Naive thymus-derived CD4-positive, alpha-beta T cell (primary cell): ENCODE measurements at places on chromosomes 1 and 21.

GRCh38 chr1:31932491-31933316, 5.5 kb downstream of the PTP4A2 start:
- DNase-seq: no peak

DNA sequence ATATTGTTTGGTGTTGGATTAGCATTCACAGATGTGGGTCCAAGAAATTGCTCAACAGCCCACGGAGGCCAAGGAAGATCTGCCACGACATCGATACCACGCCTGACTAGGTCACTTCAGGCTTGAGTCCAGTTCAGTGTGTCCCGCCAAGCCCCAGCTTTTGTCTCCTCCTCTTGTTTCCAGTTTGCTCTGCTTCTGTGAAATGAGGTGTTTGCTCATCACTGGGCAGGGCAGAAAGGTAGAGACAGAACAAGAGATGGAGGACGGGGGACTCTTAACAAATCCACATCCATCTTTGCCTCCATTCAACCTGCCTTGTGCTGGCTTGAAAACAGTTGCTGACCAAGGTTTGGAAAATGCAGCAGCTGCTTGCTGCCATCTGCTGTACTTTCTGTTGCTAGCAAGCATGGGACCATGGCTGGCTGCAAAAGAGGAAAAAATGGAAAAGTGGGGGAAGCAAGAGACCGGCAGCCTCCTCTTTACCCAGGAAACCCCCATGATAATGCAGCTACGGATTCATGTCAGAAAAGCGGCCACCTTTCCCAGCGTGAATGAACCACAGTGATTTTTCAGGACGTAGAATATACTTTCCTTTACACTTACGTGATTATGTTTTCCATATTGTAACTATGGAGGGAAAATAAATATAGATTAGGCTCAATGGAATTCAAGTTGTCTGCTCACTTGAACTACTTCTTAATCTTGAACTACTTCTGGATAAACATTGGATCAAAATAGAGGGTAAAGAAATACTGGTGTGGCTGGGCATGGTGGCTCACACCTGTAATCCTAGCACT, 80.2 kb upstream of the GREM2 start:
- DNase-seq: no peak

- DNase-seq: no peak
Measured at GRCh38 chr1:30725450-30726095, 2.2 kb upstream of the MATN1 start.

GRCh38 chr21:45306832-45307571, 19.3 kb upstream of the POFUT2 start:
- DNase-seq: no peak

DNA sequence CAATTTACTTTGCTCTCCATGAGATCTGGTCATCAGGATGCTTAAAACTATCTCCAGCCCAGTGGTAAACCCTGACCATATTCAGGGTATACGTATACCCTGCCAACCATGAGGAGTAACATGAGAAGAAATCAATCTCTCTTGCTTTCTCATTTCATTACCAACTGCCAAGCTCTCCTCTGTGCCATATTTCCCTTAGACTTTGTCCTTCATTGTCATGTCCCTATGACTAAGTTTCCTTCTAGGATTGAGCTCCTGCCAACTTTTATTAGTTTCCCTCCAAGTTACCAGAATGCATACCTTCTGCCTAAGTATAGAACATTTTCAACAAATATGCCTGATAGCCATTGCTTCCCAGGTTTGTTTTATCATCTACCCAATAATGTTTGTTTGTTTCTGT, 1113.9 kb upstream of the B3GALT2 start:
- no peak for DNase-seq

- DNase-seq: no peak
Measured at GRCh38 chr1:61047061-61047460, 35.3 kb upstream of the NFIA start.

DNA sequence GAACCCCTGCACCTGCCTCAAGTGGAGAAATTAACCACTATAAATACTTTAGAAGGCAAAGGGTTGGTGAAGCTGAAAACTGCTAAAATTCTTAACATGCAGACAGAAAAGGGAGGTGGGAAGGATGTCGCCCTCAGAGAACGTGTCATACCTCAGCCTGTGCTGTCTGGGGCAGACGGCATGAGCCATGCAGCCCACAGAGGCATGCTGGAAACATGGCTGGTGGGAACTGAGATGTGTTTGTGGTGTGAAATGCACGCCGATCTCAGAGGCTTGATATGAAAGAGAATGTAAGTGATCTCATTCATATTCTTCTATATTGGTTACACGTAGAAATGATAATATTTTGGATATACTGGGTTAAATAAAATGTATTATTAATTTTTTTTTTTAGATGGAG, 16.3 kb downstream of the AGPAT3 start:
- DNase-seq: no peak

GRCh38 chr1:66947267-66947666, 22.5 kb downstream of the MIER1 start:
- DNase-seq: no peak

DNA sequence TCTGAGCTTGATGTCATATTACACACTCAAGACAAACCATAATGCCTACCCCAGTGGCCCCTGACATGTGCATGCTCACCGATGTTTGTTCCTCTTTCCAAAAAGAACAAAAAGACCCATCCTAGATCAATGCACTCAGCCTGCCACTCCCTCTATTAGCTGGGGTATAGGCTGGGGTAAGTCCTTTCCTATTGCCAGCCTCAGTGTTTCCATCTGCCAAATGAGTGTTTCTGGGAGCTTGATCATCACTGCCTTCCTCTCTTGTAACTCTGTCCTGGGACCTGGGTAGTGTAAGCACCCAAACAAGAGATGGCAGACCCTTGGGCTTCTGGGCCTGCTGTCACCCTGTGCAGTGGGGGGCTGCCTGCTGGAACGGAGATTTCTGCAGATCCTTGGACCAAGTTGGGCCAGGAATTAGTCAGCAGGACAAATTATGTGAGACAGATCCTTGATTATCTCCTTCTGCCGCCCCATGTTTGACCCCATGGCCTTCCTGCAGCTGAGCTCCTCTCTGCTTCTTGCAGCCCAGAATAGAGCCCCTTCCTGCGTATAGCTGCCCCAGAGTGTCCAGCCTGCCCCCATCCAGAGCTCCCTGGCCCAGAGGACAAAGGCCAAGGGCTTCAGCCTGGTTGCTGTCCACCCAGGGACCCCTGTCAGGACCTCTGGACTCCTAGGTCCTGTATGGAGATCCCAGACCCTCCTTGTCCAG, 31.5 kb upstream of the LRP8 start:
- no peak for DNase-seq

GRCh38 chr1:17998889-17999288, 108.7 kb upstream of the IGSF21 start:
- no peak for DNase-seq

GRCh38 chr1:219298571-219299148, 125.0 kb downstream of the LYPLAL1 start:
- DNase-seq: no peak

DNA sequence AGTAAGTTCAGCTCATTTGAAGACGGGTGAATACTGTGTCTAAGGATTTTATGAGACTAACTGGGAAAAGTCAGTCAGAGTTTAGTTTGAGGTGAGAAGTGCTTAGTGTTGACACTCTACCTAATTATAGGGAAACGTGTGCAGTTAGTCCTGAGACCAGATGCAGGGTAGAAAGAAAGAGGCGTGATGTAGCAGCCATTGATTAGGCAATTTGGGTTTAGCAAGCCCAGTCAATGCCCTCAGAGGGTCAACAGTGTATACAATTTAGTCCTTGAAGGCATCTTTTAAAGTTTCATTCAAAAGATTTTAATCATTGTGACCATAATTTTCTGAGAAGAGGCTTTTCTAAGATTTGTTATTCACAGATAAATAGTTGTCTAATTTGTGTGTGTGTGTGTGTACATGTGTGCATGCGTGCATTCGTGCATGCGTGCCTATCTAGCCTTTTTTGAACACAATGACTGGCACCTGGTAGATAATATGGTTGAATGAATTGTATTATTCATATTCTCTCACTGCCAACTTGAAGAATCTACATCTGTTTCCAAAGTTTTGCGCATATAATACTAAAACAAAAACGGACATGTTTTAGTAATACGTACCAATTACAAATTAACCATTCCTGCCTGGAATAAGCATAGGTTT, 332.9 kb downstream of the SRGAP2C start:
- DNase-seq: no peak

- no peak for DNase-seq
Measured at GRCh38 chr1:154176337-154176736, 15.6 kb downstream of the TPM3 start.

GRCh38 chr21:42463861-42464515, 32.0 kb downstream of the RSPH1 start:
- peak; percentile 71 for DNase-seq

GRCh38 chr21:37671381-37671780, 244.9 kb downstream of the KCNJ6 start:
- no peak for DNase-seq

DNA sequence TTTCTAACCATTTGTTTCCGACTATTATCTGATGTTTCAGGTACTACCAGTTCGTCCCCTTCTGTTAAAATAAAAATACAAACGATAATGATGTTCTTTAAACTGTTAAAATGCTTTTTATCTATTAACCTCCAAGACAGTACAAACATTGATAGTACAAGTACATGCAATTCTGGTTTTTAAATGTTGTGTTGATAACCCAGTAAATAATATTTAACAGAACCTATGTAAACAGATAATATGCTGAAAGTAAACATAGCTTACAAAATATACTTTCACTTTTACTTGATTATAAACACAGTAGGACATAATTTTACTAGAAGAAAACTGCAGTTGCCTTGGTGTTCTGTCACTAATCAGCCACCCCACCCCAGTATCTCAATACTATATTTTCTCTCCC, 76.9 kb downstream of the COQ8A start:
- DNase-seq: no peak

DNA sequence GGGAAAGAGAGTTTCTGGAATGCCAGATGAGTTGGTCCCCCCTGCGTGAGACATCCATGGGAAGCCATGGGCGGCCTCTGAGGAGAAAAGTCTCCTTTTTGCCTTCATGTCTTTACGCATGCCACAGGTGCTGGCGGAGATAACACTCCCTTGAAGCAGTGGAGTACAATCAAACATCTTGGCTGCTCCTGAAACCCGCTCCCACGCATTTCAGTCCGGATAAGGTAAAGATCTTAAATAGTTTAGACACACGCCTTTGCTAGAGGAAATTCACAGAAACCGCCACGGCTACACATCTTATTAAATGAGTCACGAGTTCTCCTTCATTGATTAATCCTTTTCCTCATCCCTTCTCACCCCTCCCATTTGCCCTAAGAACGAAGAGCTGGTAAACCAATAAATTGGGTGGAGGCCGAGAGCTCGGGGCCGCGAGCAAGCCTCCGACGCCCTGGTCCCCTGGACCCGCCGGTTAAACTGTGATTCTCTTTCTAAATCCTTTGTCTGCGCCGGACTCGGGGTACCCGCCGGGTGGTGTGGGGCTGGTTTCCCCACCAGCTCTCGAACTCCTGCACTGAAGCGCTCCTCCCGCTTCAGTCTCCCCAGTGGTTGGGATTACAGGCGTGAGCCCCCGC, 6.6 kb upstream of the ZNF669 start:
- peak; percentile 10 for DNase-seq

GRCh38 chr1:44084998-44085675, 33.5 kb upstream of the KLF17 start:
- no peak for DNase-seq

DNA sequence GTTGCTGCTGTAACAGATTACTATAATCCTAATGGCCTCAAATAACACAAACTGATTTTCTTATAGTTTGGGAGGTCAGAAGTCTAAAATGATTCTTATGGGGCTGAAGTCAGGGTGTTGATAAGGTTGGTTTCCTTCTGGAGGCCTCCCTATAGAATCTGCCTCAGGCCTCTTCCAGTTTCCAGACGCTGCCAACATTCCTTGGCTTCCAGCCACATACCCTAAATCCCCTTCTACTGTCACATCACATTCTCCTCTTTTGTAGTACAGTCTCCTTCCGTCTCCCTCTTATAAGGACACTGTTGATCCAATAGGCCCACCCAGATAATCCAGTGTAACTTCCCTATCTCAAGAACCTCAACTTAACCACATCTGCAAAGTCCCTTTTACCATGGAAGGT, 145.3 kb upstream of the NCAM2 start:
- no peak for DNase-seq

DNA sequence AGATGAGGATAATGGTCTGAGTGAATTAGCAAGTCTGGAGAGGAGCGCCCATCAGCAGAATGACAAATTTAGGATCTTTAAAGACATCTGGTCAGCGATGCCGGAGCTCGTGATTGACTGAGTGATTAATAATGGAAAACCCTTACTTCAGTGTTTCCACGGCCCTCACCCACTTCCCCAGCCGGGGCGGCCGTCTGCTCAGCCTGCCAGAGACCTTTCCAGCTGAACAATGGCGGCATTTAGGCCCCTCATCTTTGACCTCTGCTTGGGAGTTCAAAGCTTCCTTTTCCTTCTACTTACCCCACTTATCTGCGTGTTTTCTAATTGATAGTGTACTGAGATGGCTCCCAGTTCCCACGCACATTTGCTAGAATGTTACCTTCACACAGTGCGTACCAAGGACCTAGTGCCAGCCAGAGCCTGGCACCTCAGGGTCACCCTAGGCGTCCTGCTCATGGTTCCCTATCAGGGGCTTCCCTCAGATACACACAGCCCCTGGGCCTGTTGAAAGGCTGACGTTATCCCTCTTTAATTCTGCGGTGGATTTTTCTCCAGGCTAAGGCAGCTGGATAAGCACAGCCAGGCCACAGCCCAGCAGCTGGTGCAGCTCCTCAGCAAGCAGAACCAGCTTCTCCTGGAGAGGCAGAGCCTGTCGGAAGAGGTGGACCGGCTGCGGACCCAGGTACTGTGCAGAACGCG, 232.8 kb downstream of the SDCCAG8 start:
- DNase-seq: no peak

DNA sequence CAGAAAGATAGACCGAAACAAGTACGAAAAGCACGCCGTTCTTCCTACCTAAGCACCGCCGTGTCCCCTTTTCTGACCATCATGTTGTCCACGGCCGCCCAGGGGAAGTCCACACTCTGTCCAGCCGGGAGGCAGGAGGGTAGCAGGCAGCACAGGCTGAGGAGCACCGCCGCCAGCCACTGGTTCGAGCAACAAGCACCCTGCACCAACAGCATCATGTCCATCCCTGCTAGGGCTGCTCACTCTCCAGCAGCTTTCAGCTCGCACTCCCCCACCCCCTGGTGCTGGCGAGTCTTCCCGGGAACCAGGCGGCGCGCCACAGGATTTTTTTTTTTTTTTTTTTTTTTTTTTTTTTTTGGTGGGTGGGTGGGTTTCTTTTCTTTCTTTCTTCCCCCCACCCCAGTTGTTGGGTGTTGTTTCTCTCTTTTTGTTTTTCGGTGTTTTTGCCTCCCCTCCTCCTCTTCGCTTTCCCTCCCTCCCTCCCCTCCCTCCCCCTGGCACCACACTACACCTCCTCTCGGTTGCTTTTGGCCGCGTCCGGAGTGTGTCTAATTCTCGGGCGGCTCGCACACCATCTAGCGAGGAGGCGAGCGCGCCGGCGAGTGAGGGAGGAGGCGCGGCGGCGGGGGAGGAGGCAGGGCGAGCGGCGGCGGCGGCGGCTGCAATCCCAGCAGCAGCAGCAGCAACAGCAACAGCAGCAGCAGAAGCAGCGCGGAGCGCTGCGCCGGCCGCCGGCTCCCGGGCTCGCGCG, at the start of gene NEGR1:
Gene NEGR1, minus strand, starts transcription at position 269 of the 751 bp plus-strand sequence.
- DNase-seq: peak; percentile 55
